ENCODE measurements at places on chromosomes 2 and 18.

- DNase-seq = no peak
Measured at GRCh38 chr2:75065402-75066008, 107.1 kb downstream of the POLE4 start.

- DNase-seq = no peak
Measured at GRCh38 chr2:232473467-232473890, 14.2 kb downstream of the ECEL1 start.

DNA sequence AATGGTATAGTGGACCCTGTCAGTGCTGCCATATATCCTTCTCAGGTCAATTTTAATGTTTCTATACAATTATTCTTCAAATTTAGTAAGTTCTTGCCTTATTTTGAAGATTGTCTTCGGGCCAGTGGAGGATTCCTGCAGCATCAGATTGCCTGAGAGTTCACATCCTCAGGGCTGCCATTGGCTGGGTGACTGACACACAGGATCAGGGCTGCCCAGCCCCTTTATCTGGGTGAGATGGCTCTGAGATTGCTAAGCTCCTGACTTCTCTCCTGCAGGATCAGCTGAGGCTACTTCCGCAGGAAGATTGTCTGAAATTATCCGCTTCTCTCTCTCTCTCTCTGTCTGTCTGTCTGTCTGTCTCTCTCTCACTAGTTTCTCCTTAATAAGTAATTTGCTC lies 567.4 kb downstream of the TSN start:
- no peak for DNase-seq

GRCh38 chr2:216743781-216744180 lies 48.4 kb upstream of the IGFBP5 start:
- DNase-seq = no peak

DNA sequence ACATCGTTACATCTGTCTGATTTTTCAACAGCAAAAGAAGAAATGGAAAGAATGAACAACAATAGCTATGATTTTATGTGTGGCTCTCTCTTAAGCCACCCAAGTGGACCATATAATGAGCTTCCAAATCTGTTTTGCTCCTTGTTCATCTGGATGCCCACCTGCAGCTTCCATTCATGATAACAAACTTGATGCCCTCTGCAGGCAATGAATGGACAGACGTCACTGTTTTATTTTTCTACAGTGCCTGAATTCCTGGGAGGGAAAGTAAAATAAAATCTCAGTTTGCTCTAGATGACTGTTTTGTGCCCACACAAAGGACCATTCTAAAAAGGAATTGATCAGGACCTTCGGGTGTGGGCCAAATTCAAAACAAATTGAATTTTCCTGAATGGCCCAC lies 5.0 kb downstream of the MREG start:
- no peak for DNase-seq

DNA sequence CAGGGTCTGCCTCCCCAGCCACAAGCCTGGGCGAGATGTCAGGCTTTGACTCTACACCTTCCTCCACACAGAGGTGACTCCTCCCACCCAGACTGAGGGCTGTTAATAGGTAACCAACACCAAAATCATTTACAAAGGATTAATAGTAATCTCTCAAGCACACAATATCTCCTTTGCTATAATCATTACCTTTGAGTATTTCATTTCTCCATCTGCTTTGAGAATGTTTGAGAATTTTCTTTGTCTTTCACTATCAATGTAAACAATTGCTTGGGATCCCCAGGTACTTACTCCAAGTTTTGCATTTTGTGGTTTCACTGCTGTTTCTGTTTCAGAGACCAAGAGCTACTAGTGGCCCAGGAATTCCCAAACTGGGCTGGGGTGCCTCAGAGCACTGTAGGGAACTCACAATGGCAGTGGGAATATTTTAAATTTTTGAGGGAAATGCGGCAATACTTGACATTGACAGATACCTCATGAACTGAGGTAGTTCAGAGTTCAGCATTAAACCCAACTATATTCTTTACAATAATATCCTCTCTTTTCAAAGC lies 166.4 kb upstream of the MGAT5 start:
- DNase-seq = no peak

DNA sequence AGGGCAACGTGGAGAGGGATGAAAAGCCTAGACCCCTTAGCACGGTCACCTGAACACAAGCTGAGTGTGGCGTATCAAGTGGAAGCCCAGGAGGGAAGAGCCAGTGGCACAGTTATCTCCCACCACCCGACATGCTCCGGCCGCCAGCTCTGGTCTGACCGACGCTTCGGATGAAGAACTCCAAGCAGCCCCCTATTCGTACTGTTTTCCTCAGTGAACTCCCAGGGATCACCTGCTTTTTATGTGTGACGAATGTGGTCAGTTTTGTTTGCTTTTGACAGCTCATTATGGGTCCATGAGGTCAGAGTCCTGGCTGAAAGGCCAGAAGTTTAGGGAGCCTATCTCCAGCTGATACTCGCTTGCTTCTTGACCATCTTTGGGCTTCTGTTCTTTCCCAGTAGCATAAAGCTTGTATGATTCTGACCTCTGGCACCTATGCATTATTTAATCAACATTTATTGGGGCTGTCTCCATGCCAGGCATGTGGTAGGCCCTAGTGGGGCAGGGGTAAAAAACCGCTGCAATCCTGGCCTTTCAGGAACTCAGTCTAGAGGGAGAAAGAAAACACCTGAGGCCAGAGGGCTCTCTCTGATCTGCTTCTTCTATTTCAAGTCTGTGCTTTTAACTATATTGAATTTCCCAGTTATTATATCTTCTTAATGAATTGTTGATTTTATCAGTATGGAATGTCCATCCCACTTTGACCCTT lies 33.0 kb upstream of the MRPL33 start:
- no peak for DNase-seq

- no peak for DNase-seq
Measured at GRCh38 chr2:43125090-43125998, 101.1 kb downstream of the ZFP36L2 start.

- no peak for DNase-seq
Measured at GRCh38 chr2:99857867-99858444, 284.4 kb downstream of the AFF3 start.

- DNase-seq = peak; percentile 37
Measured at GRCh38 chr2:102238039-102238756, 51.4 kb downstream of the IL1RL2 start.

DNA sequence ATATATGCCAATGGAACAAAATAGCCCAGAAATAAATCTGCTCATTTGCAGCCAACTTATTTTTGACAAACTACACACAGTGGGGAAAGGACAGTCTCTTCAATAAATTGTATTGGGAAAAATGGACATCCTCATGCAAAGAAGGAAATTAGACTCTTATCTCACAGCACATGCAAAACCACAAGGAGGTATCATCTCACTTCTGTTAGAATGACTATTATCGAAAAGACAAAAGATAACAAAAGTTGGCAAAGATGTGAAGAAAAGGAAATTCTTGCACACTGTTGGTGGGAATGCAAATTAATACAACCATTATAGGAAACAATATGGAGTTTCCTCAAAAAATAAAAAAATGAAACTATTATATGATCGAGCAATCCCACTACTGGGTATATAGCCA lies 16.3 kb upstream of the WDR75 start:
- no peak for DNase-seq

DNA sequence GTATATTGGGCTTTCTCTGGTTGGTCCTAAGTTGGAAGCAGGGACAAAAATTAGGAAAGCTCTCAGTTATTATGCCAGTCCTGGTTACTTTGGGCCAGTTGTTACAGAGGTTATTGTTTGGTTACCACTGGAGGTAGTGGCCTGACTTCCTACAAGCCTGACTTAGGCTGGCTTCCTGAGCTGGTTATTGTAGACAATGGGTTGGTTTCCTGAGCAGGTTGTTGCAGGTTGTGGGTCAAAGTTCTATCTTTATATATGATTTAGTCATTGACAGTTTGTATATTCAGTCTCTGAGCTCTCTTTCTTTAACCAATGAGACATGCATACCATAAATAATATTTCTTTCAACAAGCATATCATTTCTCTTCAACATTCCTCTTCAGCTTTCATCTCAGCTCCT lies 58.7 kb upstream of the RPE start:
- DNase-seq = no peak

GRCh38 chr18:40935423-40935822 lies 1019.6 kb upstream of the PIK3C3 start:
- no peak for DNase-seq

DNA sequence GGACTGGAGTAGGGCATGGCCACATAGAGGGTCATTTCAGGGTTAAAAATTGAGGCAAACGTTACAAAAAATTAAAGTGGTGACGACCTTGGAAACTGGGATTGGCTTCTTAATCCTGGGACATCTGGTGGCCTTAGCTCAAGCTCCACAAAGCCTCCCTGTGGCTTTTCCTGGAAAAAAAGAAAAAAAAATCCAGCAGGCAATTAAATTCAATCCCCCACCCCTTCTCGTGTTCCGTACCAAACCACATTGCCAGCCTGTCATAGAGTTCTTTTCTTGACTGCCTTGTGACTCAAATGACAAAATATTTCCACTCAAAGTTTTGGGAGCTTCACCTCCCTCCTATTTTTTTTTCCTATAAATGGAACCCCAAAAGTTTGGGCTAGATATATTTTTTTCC lies 195.6 kb downstream of the HRH4 start:
- no peak for DNase-seq

DNA sequence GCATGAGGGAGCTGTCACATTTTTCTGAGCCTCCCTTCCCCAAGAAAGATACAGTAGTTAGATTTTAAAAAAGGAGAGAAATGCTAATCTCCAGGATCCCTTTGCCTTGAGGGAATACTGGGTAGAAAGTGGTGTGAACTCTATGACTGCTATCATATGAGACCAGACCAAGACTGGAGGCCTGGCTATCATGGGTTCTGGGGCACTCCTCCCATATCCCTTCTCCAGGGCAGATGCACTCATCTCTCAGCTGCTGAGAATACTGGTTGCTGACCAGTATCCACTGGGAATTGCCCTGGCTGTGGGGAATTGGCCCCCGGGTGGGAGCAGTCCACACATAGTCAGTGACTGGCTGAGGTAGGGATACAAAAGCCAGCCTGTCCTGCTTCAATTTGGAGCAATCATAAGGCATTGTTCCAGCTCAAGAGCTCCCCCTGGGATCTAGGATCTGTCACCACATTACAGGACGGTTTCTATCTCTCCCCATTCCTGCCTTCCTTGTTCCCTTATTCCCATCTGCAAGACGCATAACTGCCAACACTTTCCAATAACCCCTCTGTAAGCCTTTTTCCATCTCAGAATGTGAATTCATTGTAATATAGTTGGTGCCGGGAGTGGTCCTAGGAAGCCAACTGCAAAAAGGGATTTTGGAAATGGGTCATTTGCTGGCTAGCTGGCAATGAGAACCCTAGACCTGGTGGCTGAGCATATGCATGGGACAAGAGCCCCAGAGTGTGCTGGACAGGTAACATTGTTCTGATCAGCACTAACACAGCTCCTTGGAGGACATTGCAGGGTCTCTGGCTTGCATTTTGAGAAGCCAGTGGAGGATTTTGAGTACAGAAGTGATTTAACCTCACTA lies 35.4 kb upstream of the REEP1 start:
- DNase-seq = no peak

GRCh38 chr18:52283927-52284326 lies 56.1 kb upstream of the DCC start:
- DNase-seq = no peak

DNA sequence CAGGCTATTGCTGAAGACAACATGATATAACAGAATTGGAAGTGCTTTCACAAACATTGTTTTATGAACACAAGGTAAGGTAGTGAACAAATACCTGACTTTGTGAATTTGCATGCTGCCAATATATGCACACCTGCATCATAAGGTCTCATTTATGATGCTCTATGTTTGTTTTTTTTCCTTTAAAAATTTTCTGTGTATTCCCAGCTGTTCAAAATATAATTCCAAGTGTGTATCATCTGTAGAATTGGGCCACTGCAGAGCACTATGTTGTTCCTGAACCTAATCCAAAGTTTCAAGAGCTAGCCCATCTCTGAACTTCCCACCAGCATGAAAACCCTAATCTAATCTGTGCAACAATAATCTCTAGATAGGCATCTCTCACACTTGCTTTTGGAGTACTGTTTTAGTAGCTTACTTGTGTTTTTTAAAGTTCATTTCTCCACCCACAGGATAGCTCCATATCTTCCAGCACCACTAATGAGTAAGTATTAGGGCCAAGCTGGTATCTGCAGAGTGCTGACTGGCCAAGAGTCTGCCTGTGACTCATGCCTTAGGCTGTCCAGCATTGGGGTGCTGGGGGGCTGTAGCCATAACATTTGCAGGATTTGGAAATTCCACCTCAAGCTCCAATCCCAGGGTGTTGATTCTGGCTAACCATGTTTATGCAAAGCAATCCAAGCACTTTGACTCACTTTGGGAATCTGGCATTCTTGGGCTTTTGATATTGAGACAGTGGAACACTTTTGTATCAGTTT lies 208.2 kb upstream of the REV1 start:
- DNase-seq = no peak

- DNase-seq = no peak
Measured at GRCh38 chr2:230915319-230915718, 9.7 kb downstream of the GPR55 start.

- peak; percentile 99 for DNase-seq
Measured at GRCh38 chr2:231464576-231465540, 574 bp upstream of the NCL start.

GRCh38 chr2:29270701-29271121 lies 155.5 kb downstream of the CLIP4 start:
- no peak for DNase-seq

- DNase-seq = no peak
Measured at GRCh38 chr2:21748501-21748900, 624.7 kb downstream of the TDRD15 start.

GRCh38 chr2:82330155-82330554 lies 2025.6 kb upstream of the LRRTM1 start:
- no peak for DNase-seq

DNA sequence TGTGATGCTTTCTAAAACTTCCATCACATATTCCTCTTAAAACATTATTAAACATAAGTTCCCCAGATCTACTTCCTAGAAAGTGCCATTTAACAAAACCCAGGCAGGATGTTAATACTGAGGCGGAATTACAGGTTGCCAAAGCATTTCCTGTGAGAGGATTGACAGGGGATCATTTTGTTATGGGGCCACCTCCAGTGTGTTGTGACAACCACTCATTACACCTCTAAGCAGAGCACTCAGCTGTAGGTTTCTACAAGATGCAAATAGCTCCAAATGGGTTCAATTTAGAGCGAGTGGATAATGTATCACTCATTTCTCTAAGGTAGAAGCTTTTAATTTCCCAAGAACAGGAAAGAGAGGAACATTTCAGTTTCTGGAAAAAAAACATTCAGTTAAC lies 1429.5 kb upstream of the ACVR2A start:
- DNase-seq = no peak

GRCh38 chr2:218876562-218877219 lies 4.0 kb upstream of the WNT10A start:
- peak; percentile 69 for DNase-seq

- no peak for DNase-seq
Measured at GRCh38 chr2:174627216-174627615, 29.6 kb upstream of the WIPF1 start.

- no peak for DNase-seq
Measured at GRCh38 chr2:169523681-169524080, 14.2 kb downstream of the KLHL41 start.

GRCh38 chr2:190849774-190850173 lies 30.8 kb upstream of the GLS start:
- DNase-seq = no peak

- peak; percentile 32 for DNase-seq
Measured at GRCh38 chr2:22355816-22356433, 1029.1 kb upstream of the KLHL29 start.

- no peak for DNase-seq
Measured at GRCh38 chr2:66846887-66847286, 412.0 kb downstream of the MEIS1 start.
